Stimulated activated CD8-positive, alpha-beta memory T cell treated with anti-CD3 and anti-CD28 coated beads, Interleukin-2, amount 100 ng/mL, for 48 hours (primary cell): ENCODE measurements at places on chromosomes 6 and 20.

GRCh38 chr6:140773276-140773675, 1359.4 kb upstream of the GJE1 start:
- no peak for DNase-seq

- no peak for DNase-seq
These were observed 398.4 kb downstream of the BTBD9 start for GRCh38 chr6:38241200-38241871.

- DNase-seq: no peak
These were observed 230.7 kb downstream of the CBLN4 start for GRCh38 chr20:55774628-55775027.

DNA sequence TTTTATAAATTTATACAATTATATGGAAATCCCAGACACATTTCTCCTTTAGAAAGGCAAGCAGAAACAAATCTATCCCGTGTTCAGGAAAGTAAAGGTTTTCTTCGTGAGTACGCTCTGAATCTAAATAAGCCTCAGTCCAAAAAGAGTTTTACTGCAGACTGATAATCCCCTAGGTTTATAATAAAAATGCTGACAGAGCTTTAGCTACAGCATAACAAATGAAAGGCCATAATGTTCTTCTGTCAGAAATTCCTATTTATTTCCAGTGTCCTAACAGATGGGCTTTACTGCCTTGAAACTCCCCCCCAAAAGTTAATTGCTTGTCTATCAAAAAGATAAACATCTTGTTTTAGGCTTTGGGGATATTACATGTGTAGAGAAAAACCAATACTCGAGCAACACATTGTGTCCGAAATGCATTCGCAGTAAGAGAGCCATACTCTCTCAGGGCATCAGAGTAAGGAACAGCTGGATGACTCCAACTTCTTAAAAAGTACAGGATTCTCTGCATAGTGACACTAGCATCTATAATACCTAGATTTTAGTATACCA, 109.0 kb downstream of the PRKN start:
- DNase-seq: no peak

- DNase-seq: no peak
These were observed 279.1 kb downstream of the FARS2 start for GRCh38 chr6:5540370-5540769.
